Immature natural killer cell (primary cell): ENCODE measurements at places on chromosomes 13 and 19.

DNA sequence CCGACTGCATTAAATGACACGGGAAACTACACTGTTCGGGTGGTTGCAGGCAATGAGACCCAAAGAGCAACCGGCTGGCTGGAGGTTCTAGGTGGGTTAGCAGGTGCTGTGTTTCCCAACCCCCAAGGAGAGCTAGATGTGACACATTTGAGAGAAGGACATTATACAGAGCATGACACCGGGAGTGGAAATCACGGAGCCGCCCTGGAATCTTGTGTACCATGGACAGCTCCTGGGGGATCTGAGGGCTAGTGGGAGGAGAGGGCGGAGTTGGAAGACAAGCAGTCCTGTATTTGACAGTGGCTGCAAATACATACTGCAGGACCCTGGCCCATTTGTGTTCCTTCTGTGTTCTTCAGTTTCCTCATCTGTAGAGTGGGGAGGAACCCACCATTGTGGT, 2.3 kb downstream of the CEACAM18 start:
- no peak for DNase-seq

DNA sequence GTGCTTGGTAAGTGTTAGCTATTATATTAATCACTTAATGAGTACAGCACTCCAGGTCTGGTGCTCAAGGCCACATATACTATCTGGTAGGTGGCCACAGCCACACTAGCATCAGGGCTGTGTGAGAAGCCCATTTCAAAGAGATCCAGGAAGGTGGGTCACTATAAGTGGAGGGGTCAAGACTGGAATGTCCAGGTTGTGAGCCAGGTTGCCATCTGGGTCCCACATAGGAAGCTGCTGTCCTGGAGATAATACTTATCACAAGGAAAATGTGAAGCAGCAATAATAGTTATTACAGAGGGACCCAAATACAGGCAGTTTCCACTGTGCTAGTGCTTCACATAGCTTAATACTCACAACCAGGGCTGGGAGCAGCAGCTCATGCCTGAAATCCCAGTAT, 13.1 kb downstream of the C19orf47 start:
- no peak for DNase-seq

DNA sequence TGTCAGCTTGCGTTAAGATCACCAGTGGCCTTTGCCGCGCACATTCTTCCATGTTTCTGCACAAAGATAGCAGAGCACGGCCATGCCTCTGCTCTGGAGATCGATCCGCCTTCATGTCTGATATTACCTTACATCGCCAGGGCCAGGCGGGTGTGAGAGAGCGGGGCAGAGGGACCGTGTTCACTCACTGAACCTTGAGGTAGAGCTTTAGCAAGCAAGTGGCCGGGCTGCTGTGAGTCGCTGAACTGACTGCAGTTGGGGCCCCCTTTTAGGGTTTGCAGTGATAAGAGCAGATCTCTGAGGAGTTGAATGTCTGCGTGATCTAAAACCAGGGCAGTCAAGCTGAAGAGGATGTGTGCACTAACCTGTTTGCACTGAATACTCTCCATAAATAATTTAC, 275.4 kb upstream of the OBI1 start:
- no peak for DNase-seq

- DNase-seq, result no peak
These were observed at the start of gene CD79A for GRCh38 chr19:41876847-41877832. Gene CD79A (plus strand): TSS chr19:41877279. CDS start chr19:41877305, 26 bp downstream.

GRCh38 chr19:54275951-54276350, 5.0 kb downstream of the LILRB2 start:
- no peak for DNase-seq

- DNase-seq, result no peak
These were observed 60.7 kb upstream of the URI1 start for GRCh38 chr19:29881386-29881785.

- no peak for DNase-seq
These were observed 148.3 kb downstream of the MYO16 start for GRCh38 chr13:108777421-108778420.

GRCh38 chr19:3950871-3951861, 18.3 kb downstream of the NMRK2 start:
- peak; percentile 46 for DNase-seq

- DNase-seq, result no peak
These were observed 830.3 kb downstream of the PCDH9 start for GRCh38 chr13:66399873-66400272.

- DNase-seq, result peak; percentile 67
These were observed 6.3 kb downstream of the ERICH4 start for GRCh38 chr19:41449079-41449864.

DNA sequence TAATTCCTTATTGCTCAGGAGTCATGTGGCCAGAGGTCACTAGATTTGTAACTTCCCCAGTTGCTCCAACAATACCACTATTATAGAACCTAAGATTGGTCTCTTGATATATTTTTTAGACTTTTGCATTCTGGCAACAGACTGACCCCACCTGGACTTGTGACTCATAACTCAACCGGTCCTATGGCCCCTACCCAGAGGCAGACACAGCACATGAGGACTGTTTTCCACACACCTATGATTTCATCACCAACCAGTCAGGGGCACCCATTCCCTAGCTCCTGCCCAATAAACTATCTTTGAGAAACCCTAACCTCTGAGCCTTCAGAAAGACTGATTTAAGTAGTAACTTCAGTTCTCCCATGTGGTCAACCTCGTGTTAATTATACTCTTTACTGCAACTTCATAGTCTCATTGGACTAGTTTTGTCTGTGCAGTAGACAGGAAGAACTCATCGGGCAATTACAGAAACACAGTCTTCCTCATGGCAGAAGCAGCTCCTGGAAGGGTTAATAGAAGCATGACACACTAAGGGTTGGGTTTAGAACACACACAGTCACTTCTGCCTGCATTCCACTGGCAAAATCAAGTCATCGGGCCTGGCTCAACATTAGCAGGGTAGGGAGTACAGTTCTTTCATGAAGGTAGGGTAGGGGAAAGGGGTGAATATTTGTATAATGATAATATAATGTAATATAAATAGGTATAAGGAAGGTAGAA, 251.8 kb downstream of the UQCRFS1 start:
- DNase-seq, result no peak

GRCh38 chr19:31424861-31425620, 75.8 kb upstream of the TSHZ3 start:
- no peak for DNase-seq

DNA sequence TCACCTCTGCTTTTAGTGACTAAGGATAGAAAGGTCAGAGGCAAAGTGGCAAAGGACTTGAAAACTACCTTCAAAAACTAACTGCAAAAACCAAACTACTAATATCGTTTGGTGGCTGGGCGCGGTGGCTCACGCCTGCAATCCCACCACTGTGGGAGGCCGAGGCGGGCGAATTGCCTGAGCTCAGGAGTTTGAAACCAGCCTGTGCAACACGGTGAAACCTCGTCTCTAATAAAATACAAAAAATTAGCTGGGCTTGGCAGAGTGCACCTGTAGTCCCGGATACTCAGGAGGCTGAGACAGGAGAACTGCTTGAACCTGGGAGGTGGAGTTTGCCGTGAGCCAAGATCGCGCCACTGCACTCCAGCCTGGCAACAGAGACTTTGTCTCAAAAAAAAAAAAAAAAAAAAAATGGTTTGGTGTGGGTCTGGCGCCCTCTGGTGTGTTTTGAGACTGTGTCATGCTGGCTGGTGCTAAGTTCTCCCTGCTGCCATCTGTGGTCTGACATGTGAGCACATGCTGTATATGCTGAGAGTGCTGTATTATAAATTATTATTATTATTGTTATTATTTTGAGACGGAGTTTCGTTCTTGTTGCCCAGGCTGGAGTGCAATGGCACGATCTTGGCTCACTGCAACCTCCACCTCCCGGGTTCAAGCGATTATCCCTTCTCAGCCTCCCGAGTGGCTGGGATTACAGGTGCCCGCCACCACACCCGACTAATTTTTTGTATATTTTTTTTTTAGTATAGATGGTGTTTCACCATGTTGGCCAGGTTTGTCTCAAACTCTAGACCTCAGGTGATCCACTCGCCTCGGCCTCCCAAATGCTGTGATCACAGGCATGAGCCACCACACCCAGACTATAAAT, 36.0 kb upstream of the RNF17 start:
- DNase-seq, result peak; percentile 68

- peak; percentile 56 for DNase-seq
These were observed 1.3 kb downstream of the RFX2 start for GRCh38 chr19:6108721-6109633.

- DNase-seq, result no peak
These were observed 599 bp downstream of the C19orf12 start for GRCh38 chr19:29714371-29714952.

- DNase-seq, result no peak
These were observed 25.1 kb upstream of the MEIS3 start for GRCh38 chr19:47444388-47444821.

DNA sequence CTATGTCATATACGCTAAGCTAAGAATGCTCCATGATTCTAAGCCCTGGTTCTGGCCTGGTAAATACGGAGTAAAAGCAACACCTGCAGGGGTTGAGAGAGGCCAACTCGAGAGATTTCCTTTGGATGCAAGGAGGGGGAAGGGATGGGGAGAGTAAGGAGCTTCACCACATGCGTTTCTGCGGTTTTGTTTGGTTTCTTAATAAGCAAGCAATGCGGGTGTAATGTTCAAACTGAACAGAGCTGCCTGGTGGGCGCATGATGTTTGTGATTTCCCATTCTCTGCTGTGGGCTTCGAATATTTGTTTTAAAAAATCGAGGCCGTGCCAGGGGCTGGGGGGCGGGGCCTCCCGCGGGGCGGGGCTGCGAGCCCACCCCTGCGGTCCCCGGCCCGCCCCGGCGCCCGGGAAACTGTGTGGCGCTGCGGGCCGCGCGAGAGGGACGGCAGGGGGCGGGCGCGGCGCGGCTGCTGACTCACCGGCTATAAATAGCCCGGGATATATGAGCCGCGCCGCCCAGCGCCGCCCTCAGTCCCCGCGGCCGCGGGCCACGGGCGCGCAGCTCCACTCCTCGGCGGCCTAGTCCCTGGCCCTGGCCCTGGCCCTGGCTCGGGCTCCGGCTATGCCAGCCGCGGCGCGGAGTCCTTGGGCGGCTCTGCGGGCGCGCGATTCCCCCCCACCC, 5.1 kb downstream of the BBC3 start:
- DNase-seq, result peak; percentile 91

DNA sequence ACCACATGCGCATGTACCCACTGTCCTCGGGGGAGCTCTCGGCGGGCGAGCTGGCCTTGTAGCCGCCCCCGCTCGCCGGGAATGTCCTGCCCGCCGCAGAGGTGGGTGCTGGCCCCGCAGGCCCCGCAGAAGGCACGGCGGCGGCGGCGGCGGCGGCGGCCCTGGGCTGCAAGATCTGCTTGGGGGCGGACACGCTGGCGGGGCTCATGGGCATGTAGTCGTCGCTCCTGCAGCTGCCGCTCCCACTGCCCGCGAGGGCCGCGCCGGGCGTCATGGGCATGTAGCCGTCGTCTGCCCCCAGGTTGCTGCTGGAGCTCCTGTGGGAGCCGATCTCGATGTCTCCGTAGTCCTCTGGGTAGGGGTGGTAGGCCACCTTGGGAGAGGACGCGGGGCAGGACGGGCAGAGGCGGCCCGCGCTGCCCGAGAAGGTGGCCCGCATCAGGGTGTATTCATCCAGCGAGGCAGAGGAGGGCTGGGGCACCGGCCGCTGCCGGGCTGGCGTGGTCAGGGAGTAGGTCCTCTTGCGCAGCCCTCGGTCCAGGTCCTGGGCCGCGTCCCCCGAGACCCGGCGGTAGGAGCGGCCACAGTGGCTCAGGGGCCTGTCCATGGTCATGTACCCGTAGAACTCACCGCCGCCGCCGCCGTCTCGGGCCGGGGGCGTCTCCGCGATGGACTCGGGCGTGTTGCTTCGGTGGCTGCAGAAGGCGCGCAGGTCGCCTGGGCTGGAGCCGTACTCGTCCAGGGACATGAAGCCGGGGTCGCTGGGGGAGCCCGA, 2.4 kb downstream of the IRS2 start:
- no peak for DNase-seq

DNA sequence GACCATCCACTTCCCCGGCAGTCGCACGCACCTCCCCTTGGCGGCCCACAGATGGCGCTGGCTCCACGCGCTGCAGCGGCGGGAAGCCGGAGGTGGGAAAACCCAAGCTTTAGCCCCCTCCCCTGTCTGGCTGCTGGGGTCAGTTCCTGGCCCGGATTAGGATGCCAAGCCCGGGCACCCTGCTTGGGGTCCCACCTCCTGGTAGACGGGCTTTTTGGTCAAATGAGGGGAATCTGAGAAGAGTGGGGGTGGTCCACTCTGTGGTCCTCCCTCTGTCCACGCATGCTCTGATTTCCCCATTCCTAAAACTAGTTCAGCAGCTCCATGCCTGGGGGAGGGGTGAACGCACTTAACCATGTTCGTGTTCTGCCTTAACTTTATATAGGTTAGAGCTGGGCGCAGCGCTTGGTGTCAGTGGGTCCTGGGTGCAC, 8.1 kb upstream of the ADGRE2 start:
- DNase-seq, result peak; percentile 12

- DNase-seq, result no peak
These were observed 1397.4 kb upstream of the SPRY2 start for GRCh38 chr13:81738364-81738763.
